ENCODE measurements at places on chromosomes 4 and X.

- DNase-seq: peak; percentile 31
Measured at GRCh38 chrX:19350941-19351384, 7.2 kb downstream of the PDHA1 start.

DNA sequence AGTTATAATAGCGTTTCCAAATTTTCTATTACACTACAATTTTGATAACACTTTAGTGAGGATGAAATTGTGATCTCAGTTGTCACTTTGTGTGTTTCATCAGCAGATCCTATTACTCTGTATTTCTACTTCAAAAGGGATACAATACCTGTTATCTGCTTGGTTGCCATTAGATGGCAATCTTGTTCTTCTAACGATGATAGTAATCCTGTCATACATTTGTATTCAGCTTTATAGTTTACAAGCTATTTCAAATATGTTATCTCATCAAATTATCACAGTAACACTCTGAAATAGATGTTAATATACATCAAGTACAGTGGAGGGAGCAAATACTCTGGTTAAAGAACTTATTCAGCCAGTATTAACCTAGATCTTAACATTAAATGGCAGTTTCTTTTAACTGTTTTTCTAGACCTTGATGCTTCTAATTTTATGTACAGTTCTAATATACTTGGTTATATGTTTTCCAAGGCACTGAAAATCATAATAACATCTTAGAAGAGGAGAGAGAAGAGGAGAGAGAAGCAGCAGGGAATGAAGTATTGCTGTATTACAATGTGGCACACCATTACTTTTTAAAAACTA is 292.0 kb downstream of the CCSER1 start:
- DNase-seq: peak; percentile 17

DNA sequence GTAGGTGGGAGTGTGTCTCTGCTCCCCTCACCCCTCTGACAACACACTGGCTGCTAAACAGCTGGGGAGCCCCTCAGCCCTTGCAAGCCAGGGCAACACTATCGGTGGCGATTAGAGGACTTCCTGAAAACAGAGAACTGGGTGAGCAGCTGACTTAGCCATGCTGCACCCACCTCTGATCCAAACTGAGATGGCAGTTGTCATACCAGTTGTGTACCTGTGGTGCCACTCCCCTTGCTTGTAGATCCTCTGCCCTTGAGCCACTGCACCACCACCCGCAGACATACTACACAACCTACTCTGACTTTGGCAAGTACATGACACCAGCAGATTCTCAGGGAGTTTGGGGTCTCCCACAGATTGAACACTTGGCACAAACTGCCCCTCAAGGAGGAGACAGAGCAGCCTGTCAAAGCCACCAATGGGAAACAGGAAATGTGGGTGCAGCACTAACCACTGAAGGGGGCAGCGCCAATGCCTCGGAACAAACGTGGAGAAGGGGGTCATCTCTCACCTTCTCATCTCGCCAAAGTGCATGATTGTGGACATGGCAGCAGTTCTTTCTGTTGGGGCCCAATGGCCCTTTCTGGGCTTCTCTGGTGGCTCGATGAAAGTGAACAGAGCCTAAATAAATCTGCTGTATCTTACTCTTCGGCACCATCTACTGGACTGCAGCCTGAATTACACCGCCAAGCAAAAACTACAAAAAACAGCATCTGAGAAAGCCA is 119.8 kb downstream of the NEK1 start:
- no peak for DNase-seq

- DNase-seq: no peak
Measured at GRCh38 chrX:37942170-37942569, 64.2 kb upstream of the SYTL5 start.

- no peak for DNase-seq
Measured at GRCh38 chr4:54082168-54082567, 17.8 kb upstream of the CHIC2 start.

- DNase-seq: no peak
Measured at GRCh38 chrX:21174439-21174838, 199.8 kb upstream of the CNKSR2 start.

Measured in T-helper 2 cell (primary cell).